ENCODE measurements at places on chromosomes 13 and 19. TPM values are rescaled to one million over a fixed set of nuclear protein-coding genes. Genes with fewer than 3 reads are reported as not detected.

Gene CEACAM19
- total RNA-seq = 5.3 TPM

DNA sequence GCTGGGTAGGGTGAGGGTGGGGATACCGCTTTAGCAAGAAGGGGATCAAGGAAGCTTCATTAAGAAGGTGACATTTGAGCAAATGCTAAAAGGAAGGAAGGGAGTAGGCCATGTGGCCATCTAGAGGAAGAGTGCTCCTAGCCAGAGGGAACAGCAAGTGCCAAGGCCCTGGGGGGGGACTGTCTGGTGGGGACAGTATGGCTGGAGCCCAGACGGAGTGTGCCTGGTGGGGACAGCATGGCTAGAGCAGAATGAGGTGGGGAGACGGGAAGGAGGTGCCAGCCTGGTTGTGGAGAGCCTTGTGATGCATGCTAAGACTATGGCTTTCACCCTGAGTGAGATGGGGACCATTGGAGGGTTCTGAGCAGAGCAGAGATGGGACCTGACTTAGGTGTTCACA, 2.1 kb upstream of the TGFB1 start:
- no peaks in the 10 kb centered on the region for H3K36me3 ChIP-seq
- H3K27me3 ChIP-seq = no peaks in the 10 kb centered on the region
- peaks cover 6% of the 10 kb centered on the region for H3K4me1 ChIP-seq
- no peak for DNase-seq

Gene OCEL1
- total RNA-seq = 9.4 TPM

DNA sequence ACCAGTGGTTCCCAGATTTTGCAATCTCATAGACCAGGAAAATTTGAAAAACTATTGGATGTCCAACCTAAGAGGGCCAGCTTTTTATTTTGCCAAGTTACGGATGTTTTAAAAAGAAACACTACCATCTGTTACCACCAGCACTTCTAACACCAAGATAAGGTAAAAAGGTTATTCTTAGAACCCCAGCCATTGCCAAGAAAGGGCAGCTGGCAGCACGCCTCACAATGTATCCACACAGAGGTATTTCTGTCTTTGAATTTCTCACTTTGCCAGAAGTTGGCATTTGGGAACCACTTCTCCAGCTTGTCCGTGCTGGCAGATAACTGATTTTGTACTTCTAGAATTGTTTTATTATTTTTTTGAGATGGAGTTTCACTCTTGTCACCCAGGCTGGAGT, 28.7 kb downstream of the CAPN12 start:
- no peak overlapping the region for H3K4me3 ChIP-seq
- peaks cover 10% of the 10 kb centered on the region for H3K36me3 ChIP-seq
- H3K27me3 ChIP-seq = no peaks in the 10 kb centered on the region
- DNase-seq = no peak
- peaks cover 31% of the 10 kb centered on the region for H3K4me1 ChIP-seq

Gene FCAR
- 1.3 TPM for total RNA-seq
